SJSA1 (cell line): ENCODE measurements at places on chromosomes 2 and 18. TPM values are rescaled to one million over a fixed set of nuclear protein-coding genes. Genes with fewer than 3 reads are reported as not detected.

- DNase-seq = no peak
These were observed 28.7 kb upstream of the MARCO start for GRCh38 chr2:118913131-118913802.

- no peak for DNase-seq
These were observed 54.8 kb downstream of the TMEM18 start for GRCh38 chr2:622357-622756.

GRCh38 chr18:44079606-44080005, 601.1 kb upstream of the SETBP1 start:
- DNase-seq = peak; percentile 48

DNA sequence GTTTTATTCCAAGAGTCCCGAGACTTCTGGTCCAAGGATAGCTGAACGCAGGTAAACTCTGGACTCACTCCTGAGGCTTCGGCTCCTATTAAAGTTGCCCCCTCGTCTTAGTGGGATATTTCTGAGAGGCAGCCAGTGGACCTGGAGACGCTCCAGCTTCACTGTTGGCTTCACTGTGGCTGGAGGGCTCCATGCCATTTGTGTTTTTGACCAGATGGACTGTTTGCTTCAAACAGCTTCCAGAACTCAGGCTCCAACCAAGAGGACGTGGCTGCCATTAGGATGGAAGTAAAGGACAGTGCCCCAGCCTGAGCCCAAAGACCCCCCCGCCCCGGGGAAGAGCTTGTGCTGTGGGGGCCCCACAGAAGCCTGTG, 94.4 kb upstream of the LDAH start:
- DNase-seq = no peak

The TXNDC2 gene
- 0.05 TPM in 1 of 2 replicates, not detected in the other for total RNA-seq
